ENCODE measurements at places on chromosomes 3 and 15.

- DNase-seq = peak; percentile 71
Observed at GRCh38 chr3:184354121-184354728, 7.2 kb downstream of the CLCN2 start.

- peak; percentile 27 for DNase-seq
Observed at GRCh38 chr3:141237701-141238521, 6.3 kb downstream of the PXYLP1 start.

DNA sequence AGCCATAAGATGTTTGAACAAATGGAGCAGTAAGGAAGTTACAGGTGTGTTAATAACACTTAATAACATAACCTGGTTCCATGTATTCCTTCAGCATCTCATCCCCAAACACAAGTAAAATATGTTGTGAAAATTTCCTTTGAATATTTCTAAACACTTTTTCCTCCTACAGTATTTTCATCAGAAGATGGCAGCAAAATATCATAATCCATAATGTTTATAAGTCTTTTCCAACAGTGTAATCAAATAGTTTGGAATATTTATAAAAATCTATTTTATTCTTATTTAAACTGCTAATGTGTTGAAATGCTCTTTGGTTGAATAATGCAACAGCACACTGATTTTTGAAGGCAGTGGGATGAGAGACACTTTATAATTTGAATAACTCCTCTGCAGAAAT lies 1020.5 kb downstream of the OTOL1 start:
- DNase-seq = no peak

GRCh38 chr15:33115191-33115861 lies 79.2 kb downstream of the FMN1 start:
- no peak for DNase-seq

DNA sequence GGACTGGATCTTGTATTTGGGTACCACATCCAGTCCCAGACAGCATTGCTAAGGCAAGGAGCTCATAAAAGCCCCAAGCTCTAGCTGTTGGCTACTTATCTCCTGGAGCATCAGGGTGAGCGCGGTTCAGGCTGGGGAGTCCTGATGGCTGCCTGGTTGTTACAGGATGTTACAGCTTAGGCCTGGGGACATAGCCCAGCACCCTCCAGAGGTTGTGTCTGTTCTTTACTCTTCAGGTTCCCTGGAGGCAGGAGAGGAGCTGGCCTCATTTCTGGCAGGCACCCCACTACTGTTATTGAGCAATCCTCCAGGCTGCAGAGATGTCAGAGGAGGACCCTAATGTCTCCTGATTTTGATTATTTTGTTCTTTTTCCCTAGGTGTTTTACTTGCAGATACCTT lies 26.6 kb downstream of the APBA2 start:
- no peak for DNase-seq

Data from stimulated activated CD4-positive, alpha-beta T cell treated with anti-CD3 and anti-CD28 coated beads, Interleukin-4, amount 100 ng/mL, for 24 hours (primary cell).